ENCODE measurements at places on chromosomes 5 and 9.

- no peak for DNase-seq
Measured at GRCh38 chr9:38200431-38200830, 131.4 kb upstream of the SHB start.

DNA sequence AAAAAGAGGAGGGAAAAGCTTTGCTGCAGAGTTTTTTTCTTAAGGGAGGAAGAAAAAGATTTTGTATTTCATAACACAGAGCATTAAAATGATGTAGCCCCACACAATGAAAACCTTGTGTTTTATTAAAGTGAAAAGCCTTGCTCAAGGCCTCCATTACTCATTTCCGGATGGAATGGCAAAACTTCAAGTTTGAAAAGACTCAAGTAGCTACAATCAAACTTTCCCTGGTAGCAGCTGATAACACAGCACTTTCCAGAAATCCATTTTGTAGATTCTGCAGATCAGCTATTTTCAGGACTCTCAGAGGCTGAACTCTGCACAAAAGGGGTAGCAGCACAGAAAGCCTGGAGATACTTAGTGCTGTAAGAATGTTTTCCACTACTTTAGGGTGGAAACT lies 374.8 kb downstream of the NFIB start:
- DNase-seq = no peak

- DNase-seq = no peak
Measured at GRCh38 chr9:19641046-19641445, 147.8 kb downstream of the SLC24A2 start.

DNA sequence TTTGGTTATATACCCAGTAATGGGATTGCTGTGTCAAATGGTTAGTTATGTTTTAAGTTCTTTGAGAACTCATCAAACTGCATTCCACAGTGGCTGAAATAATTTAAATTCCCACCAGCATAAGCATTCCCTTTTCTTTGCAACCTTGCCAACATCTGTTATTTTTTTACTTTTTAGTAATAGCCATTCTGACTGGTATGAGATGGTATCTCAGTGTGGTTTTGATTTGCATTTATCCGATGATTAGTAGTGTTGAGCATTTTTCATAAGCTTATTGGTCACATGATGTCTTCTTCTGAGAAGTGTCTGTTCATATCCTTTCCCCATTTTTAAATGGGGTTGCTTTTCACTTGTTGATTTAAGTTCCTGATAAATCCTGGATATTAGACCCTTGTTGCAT lies 435.7 kb upstream of the RIOK2 start:
- no peak for DNase-seq
